ENCODE measurements at places on chromosomes 2 and 18. TPM values are rescaled to one million over a fixed set of nuclear protein-coding genes. Genes with fewer than 3 reads are reported as not detected.
A peak's percentile ranks its signal among the peaks of the same experiment; 100 is the strongest.

DNA sequence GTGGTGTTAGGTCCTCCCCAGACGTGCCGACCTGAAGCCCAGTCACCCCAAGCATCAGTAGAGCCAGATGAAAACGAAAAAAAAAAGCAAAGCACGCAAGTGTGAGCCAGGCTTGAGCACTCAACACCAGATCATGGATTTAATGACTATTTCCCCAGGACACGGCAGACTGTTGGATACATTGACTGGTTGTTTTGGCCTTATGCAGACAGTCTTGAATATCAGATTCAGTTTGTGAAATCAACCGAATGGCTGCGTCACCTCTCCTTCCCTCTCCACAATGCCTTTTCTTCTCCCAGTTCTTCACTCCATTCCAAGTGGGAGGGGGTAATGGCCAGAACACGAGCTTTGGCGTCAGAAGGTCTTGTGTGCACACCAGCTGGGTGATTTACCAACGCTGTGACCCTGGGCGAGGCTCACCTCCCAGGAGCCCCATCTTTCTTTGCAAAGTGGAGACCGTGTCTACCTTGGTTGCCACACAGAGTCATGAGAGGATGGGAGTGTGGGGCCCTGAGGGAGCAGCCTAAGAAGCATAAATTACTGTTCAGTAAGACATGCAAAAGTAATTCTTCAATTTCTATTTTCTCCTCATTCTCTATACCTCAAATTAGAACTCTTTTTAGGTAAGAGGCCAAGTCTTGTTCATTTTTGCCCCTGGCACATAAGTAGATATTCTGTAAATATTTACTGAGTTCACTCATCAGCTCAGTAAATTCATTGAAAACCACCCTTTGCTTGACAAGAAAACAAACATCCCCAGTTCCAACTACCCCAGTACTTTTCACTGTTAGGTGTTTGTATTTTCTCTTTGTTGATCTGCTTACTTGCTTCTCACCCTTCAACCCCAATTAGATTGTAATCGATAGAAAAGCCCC lies 181.1 kb upstream of the COPS8 start:
- no peak for DNase-seq

- no peak for DNase-seq
Observed at GRCh38 chr2:241035142-241035817, 36.9 kb downstream of the SNED1 start.

DNA sequence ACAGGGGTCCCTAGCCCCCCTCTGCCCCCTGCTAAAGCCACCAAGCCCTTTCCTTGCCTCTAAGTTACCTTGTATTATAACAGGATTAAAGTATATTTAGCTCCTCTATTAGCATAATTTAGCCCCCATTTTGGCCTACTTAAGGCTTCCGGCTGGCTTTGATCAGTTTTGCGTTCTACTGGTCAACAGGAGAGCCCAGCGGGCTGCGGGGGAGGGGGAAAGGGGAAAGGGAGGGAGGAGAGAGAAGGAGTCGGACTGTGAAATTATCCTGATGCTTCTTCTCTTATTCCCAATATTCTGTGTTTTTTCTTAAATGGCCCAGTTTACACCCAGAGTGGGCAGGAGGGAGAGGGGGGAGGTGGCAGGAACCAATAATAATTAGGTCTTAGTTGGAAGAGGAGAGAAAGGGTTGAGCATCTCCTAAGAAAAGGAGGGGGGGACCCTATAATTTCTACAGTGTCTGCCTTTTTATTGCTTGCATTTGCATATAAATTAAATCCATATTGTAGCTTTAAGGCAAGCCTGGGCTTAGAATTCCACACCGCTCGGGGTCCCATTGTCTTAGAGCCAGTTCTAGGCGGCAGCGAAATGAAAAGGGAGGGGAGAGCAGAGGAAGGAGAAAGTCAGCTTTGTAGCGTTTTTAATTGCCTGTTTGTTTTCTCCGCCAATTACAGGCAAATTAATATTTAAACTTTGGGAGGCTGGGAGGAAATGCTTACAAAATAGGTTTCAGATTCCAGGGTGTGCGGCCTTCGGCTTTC lies 39.6 kb downstream of the EN1 start:
- DNase-seq = no peak

DNA sequence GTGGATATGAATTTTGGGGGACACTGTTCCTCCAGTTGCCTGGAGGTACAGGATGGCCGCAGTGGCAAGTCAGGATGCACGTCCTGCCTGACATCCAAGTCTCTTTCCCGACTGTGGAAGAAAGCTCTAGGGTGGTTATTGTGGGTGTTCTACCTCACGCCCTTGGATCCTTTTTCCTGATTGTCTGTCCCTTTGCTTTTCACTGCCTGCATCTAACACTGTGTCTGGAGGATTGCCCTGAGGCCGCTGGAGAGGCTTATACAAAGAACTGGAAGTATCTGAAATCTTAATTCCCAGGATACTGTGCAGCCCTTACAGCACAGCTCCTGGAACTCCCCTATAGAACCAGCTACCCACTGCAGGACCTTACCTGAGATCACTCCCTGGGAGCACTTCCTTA lies 250.5 kb downstream of the TFCP2L1 start:
- no peak for DNase-seq

DNA sequence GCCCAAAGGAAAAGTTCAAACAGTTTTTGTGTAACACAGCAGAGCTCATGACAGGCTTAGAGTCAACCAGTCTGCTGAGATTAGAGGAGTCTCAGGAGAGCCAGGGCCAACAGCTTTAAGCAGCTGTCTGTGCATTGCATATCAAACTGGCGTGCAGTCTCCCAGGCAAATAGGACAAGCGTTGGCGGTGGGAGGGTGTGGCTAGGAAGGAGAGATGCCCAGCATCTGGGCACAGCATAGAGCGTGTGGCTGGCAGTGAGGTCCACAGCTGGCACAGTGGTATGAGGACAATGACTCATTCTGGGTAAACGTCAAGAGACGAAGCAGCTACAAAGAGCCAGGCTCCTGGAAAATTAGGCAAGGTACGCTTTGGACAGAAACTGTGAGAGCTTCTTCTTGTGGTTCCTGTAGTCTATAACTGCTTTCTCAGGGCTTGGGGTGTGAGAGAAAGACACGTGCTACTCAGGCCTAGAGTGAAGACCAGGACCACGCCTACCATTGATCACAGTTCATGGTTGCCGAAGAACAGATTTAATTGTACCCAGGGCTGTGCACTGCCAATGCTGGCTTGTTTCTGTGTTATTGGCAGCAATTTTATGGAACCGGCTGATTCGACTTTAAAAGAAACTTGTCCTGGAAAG lies 14.8 kb downstream of the ZAP70 start:
- DNase-seq = no peak

- DNase-seq = no peak
Observed at GRCh38 chr2:124318913-124319312, 293.8 kb downstream of the CNTNAP5 start.

- DNase-seq = peak; percentile 86
Observed at GRCh38 chr2:201257381-201257955, 2.9 kb upstream of the CASP8 start.

GRCh38 chr2:196268538-196269338 lies 97.4 kb upstream of the STK17B start:
- peak; percentile 21 for DNase-seq

DNA sequence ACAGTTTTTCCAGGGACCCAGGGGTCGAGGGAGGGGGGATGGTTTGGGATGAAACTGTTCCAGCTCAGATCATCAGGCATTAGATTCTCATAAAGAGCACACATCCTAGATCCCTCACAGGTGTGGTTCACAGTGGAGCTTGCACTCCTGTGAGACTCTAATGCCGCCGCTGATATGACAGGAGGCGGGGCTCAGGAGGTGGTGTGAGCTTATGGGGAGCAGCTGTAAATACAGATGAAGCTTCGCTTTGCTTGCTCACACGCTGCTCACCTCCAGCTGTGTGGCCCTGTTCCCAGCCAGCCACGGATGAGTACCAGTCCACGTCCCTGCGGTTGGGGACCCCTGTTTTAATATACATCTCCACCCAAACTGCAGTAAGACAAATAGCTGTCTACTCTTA lies 204.2 kb downstream of the AGAP1 start:
- no peak for DNase-seq

GRCh38 chr2:216281876-216282275 lies 90.4 kb downstream of the MARCHF4 start:
- DNase-seq = no peak

DNA sequence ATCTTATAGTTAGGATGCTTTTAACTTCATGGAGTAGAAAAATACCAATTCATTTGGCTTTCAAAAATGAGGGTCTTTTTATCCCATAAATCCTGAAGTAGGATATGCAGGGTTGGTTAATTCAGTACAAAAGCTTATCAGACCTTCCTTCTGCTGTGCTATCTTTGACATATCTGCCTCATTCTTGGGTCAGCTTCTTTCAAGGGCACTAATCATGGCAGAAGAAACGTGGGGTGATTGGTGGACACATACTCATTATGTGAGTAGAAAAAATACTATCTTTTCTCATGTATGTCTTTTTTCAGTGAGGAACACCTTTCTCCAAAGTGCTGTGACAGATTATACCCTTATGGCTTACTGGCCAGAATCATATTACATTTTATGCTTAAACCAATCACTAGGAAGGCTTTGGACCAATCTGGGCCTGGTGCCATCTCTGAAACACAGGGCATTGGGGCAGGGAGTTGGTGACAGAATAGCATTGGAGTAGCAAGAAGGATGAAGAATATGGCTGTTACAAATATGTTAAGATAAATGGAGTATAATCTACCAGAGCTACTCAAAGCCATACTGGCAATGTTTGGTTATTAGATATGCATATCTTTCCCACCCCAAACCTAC lies 10.1 kb downstream of the UGP2 start:
- no peak for DNase-seq

CRYBA2 gene
- total RNA-seq = not detected

- DNase-seq = no peak
Observed at GRCh38 chr2:232255033-232255432, 123.5 kb upstream of the ALPP start.

C2orf81 gene
- total RNA-seq = 9.6 TPM

DNA sequence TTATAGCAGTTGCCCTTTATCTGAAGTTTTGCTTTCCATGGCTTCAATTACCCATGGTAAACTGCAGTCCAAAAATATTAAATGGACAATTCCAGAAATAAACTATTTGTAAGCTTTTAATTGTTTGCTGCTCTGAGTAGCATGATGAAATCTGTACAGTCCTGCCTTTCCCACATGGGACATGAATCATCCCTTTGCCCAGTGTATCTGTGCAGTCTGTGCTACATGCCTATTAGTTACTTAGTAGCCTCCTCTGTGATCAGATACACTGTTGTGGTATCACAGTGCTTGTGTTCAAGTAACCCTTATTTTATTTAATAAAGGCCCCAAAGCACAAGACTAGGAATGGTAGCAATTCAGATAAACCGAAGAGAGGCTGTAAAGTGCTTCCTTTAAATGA lies 810.6 kb upstream of the PIK3C3 start:
- DNase-seq = no peak

KCNG2 gene
- not detected for total RNA-seq

DNA sequence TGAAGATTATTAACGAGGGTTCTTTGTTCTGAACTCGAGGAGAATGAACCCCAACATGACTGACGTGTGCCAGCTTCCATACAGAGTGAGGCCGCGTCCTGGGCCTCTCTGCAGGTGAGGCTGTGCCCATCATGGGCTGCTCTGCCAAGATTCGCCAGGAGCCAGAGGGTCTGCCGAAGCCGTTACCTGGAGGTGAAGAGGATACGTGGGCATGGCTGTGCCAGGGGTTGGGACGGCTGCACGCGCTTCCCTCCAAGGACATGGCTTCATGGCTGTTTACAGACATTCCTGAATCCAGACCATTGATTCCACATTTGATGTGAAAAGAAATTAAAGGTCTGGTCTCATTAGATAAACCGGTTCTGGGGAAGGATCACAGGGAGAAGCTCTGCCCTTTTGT lies 211.4 kb upstream of the SALL3 start:
- no peak for DNase-seq

CD8A gene
- total RNA-seq = not detected

DUSP19 gene
- 10.3 TPM for total RNA-seq

DNA sequence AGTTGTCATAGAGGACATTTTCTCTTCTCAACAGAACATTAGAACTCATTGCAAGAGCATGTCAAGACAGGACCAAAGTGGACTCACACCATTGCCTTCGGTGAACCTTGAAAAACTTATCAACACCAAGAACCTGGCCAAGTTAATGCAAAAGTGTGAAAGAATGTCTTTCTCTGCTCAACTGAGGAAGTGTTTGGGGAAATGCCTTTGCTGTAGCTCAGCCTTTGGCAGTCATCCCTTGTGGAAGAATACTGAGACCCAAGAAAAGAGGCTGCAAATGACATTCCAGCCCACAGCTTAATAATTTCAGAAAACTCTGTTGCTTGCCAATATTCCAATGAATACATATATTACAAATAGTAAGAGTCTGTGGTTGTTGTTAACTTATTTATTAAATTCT lies 728.8 kb upstream of the PIK3C3 start:
- DNase-seq = no peak

EVA1A gene
- 281 TPM for total RNA-seq

GRCh38 chr18:55096263-55096951 lies 137.1 kb upstream of the CCDC68 start:
- DNase-seq = peak; percentile 16

DNA sequence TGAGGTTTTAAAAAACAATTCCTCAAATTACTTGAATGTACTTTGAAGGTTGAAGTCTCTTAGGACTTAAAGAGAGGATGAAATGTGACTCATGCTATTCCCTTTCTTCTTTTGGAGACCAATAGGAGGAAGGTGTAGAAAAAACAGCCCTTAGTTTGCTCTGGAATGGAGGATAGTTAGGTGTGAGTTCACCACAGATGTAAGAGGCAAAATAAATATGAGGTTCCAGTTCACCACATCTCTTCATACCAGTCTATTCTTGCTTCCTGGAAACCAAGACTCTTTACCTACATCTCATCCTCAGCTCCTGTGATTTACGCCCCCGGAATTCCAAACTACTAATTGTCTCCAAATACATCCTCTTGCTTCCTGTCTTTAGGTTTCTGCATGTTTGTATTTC lies 77.5 kb upstream of the TTC21B start:
- no peak for DNase-seq

- DNase-seq = peak; percentile 29
Observed at GRCh38 chr18:9475643-9476591, 604 bp downstream of the RALBP1 start.

DNA sequence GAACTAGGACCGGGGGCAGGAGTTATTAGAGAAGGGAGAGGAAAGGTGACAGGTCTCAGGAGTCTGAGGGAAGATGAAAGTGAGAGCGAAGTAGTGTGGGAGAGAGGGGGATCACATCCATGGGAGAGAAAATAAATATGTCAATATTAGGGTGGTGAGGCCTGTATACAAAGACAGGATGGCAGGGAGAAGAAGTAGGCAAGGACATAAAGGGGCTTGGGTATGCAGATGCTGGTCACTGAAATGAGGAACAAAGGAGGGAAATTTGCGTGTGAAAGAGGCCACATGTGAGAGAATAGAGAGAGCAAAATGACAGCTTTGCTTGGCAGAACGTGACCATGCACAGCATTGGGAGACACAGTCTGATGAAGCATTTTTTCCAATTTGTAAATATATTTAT lies 13.6 kb downstream of the METAP1D start:
- no peak for DNase-seq

KRTCAP3 gene
- total RNA-seq = not detected

All from Caki2 (cell line).